ENCODE measurements at places on chromosomes 1 and 21.

- DNase-seq, result no peak
Observed at GRCh38 chr1:98119796-98120195, 199.0 kb upstream of the DPYD start.

DNA sequence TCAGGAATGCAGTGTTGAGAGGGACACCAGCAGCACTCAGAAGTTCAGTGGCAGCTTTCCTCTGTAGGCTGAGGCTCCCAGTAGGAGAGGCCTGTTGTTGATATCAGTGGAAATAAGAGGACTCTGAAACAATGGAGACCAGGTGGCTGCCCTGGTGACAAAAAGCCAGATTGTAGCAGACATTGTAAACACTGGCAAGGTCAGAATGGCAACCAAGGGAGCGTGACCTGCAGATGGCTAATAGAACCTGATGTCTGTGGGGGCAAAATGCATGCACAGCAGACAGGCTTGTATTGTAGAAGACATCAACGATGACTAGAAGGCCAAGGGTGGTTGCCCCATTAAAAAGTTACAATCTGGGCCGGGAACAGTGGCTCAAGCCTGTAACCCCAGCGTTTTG, 53.1 kb upstream of the GPR37L1 start:
- DNase-seq, result no peak

DNA sequence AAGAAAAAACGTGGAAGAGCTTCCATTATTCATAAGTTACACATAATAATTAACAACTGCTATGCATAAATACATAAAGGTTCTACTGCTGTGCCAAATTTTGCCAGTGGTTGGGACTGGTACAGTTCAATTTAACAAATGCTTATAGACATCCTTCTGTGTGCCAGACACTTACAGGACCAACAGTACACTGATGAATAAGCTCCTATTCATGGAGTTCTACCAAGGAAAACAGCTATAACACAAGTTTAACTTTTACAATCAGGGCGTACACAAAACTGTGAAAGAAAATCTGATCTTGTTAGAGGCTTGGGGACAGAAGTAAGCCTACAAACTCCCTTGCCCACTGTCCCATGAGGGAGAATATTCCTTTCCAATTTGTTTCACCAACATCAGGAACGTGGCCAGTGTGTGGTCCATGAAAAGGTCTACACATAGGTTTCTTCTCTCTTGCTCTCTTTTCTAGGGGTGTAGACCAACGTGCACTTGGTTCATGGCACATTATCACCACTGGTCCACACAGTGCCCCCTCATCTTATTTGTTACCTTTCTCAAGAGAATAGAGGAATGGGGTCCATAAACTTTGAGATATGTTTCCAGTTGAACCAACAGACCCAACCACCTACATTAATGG, 10.1 kb downstream of the NRIP1 start:
- no peak for DNase-seq

DNA sequence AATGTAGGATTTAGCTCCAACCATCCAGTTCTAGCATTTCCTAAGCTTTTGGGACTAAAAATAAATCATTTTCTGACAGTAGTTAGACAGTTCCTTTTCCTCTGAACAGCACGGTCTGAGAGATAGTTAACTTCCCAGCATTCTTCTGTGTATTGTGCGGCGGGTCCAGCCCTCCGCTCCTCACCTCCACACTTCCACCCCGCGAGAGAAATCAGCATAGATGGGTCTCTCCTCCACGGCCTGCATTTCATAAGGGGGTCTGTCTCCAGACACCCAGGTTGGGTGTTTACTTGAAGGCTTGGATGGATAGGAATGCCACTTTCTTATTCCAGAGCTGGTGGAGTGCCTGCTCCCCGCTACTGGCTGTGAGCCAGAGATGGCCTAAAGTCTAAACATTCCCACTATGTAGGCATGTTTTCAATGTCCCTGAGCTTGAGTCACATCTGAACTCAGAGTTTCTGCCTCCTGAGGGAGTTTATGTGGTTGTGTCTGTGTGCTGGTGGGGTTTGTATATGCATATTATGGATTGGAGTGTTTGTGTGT, 38.0 kb upstream of the PPP2R5A start:
- DNase-seq, result no peak

GRCh38 chr21:32599091-32599490, 13.1 kb downstream of the CFAP298 start:
- no peak for DNase-seq

GRCh38 chr1:37851782-37852210, 7.6 kb downstream of the MTF1 start:
- no peak for DNase-seq

DNA sequence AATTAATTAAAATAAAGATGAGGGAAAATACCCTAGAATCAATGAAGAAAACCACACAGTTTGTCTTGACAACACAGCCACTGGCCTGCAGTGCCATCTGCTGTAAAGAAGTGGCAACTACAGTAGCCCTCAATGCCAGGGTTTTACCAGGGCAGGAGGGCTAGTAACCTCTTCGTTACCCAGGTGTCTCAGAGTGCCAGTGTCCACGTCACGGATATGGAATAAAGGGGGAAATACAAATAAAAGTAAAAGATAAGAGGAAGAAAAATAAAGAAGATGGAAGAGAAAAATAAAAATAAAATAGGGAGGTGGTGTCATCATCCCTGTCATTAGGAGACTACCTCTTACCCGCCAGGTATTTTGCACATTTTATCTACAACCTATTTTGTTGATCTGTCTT, 14.2 kb upstream of the SLC44A3 start:
- DNase-seq, result peak; percentile 30

DNA sequence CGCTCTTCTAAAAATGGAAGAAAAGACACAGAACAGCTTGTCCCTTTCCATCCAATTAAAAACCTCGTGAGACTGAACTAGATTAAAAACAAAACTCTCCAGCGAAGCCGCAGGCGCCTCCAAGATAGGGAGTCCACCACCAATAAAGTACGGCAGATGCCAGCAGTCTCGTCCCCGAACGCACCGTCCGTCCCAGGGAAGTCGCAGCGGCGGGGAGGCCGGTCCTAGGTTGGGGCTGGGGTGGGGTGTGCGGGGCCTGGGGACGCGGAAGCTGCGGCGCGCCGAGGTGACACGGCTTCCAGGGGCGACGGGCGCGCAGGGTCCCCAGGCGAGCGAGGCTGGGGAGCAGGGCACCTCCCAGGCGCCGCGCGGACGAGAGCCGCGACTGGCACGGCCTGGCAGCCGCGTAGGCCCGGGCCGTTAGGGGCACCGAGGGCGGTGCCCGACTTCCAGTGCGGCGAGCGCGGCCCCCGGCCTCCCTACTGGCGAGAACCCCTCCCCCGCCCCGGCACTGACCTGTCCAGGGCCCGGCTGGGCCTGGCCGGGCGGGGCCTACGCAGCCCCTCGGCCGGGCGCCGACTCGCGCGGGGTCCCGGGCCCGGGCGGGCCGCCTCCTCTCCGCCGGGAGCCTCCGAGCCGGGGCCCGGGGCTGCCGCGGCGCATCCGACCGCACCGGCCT, 28.3 kb upstream of the A3GALT2 start:
- DNase-seq, result no peak

- no peak for DNase-seq
Observed at GRCh38 chr1:59404796-59405195, 107.9 kb downstream of the FGGY start.

DNA sequence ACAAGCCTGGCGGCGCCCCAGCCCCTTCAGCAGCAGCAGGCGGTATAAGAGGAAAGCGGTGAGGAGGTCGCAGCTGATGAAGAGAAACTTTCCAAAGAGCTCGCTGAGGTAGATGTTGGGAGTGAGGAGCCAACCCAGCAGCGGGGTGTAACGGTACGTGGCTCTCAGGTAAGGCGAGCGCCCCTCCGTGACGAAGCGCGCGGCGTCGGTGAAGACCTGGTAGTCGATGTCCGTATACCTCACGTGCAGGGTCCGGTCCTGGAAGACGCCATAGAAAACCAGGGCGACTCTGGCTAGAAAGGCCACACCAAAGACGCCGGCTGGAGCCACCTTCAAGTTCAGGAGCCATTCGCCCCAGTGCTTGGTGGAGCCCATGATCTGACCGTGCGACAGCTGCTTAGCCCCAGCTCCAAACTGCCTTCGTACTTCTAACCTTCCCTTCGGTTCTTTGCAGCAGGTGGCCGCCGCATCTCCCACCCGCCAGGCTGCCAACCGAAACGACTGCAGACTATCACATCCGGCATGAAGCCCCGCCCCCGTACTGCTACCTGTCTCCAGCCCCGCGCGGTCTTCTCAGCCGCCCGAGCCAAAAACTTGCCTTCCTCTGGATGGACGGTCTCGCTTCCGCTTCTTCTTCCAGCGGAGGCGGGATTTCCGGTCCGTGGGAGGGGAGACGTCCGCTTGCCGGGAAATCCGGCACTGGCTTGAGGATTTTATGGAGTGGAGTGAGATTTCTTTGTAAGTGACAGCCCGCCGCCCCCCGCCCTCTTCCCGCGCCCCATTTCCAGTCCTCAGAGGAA, at the start of gene PIGM:
PIGM (minus strand) TSS at position 626 of the 800 bp plus-strand sequence; CDS start at position 375, 251 bp downstream.
- peak; percentile 88 for DNase-seq

DNA sequence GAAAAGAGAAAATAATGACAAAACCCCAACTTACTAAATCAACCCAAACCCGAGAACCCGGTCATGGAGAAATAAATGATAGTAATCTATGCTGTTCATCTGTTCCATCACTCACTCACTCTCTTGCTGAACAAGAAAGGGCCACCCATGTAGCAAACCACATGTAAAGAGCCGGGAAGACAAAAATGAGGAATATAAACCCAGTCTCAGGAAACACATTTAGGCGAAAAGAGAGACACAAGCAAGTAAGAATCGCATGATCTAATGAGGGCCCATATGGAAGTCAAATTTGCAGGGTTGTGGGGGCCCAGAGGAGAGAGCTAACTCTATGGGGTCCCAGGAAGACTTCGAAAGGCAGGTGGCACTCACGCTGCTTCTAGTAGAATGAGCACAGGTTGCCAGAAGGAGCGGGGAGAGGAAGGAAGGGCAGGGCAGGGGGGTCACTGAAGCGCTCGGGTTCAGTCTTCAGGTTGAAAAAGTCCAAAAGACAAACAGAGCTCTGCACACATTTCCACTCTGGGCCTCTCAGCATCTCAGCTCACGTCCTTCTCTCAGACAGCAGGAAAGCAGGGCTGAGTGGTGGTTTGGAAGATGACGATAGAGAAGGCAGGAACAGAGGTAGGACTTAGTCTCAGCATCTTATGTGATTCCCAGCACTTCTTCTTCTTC, 142.9 kb upstream of the KRTAP19-8 start:
- DNase-seq, result no peak

DNA sequence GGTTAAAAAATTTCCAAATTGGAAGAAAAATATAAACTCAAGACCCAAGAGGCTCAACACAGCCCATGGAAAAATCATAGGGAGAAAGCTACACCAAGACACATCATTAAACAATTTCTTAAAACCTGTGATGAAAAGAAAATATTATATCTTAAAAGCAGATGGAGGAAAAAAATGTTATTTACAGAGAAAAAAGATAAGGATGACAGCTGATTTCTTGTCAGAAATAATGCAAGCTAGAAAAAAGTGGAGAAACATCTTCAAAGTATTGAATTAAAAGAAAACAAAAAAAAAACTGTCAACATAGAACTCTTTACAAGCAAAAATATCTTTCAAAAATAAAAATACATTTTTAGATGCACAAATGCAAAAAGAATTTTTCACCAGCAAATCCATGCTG, 930.5 kb downstream of the ADGRL2 start:
- no peak for DNase-seq

DNA sequence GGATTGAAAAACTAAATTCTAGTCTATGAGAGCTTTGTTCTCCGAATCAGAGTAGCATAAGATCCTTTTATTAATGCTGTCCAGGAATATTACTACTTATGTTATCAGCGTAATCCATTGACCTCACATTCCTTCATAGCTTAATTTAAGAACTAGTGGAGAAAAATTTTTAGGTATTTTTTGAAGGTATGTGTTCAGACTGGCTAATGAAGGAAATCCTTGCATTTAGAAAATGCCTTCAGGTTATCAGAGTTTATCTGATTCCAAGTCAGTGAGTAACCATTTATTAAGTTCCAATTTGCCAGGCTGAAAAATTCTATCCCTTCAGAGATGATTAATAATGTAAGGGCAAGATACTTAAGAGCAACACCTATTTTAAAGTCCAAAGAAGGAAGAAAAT, 338.2 kb upstream of the B3GALT2 start:
- DNase-seq, result no peak

GRCh38 chr1:32988665-32989064, 24.1 kb upstream of the RNF19B start:
- no peak for DNase-seq

DNA sequence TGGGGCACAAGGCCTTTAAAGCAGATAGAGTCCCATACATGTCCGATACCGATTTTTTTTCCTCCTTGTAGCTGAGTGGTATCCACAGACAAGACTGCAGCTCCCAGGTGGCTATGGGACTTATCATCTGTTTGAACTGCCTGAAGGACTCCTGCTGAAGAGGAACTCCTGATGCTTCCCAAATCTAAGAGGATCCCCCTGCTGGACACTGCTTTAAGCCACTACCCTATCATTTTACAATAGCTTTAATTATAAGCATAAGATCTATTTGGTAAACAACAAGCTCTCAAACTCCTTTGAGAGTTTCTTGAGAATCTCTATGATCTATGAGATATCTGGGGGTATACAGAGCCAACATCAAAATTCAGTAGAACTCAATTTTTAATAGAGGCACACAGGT, 11.7 kb downstream of the NDC1 start:
- DNase-seq, result no peak

GRCh38 chr1:199515261-199515660, 512.2 kb upstream of the NR5A2 start:
- no peak for DNase-seq

DNA sequence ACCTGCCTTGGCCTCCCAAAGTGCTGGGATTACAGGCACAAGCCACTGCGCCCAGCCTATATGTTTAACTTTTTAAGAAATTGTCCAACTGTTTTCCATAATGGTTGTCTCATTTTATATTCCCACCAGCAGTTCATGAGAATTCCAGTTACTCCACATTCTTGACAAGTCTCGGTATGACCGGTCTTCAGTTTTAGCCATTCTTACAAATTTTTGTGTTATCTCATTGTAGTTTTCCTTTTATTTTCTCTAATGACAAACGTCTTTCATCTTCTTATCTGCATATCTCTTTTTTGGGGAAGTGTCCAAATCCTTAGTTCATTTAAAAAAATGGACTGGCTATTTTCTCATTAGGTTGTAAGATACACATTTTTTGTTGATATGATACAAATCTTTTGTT, 132.5 kb downstream of the HS2ST1 start:
- DNase-seq, result no peak

- DNase-seq, result no peak
Observed at GRCh38 chr21:32301596-32301995, 2.9 kb downstream of the MRAP start.

GRCh38 chr1:121459235-121459634, 274.5 kb downstream of the SRGAP2C start:
- no peak for DNase-seq

GRCh38 chr1:212067787-212068186, 32.2 kb downstream of the DTL start:
- DNase-seq, result no peak

DNA sequence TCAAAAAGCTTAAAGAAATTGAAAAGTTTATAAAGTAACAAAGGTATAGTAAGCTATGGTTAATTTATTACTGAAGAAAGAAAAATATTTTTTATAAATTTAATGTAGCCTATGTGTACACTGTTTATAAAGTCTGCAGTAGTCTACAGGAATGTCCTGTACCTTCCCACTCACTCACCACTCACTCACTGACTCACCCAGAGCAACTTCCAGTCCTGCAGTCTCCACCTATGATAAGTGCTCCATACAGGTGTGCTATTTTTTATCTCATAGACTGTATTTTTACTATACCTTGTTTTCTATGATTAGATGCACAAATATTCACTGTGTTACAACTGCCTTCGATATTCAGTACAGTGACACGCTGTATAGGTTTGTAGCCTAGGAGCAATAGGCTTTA, 106.6 kb downstream of the NR5A2 start:
- no peak for DNase-seq

- DNase-seq, result no peak
Observed at GRCh38 chr21:39087238-39088030, 95.8 kb downstream of the PSMG1 start.
